ENCODE measurements at places on chromosomes 7 and 10.

- DNase-seq: no peak
These were observed 475 bp upstream of the NRBF2 start for GRCh38 chr10:63132651-63133055.

GRCh38 chr10:78744491-78745090 lies 324.2 kb upstream of the ZMIZ1 start:
- no peak for DNase-seq

DNA sequence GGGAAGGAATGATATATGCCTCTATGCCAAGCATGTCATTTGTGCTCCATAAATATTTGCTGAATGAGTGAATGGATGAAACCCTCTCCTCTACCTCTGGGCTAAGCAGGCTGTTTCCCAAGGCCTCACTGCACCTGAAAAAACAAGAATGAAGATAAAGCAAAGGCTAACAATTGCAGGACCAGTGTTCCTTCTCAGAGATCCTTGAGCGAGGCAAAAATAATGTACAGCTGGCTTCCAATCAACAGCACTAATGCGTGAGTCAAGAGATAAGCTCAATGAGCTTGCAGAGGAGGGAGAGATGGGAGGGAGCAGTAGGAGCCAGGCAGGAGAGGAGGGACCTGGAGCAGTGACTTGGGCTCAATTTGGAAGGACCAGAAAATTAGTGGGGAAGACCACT lies 144.5 kb upstream of the NFE2L3 start:
- DNase-seq: no peak

DNA sequence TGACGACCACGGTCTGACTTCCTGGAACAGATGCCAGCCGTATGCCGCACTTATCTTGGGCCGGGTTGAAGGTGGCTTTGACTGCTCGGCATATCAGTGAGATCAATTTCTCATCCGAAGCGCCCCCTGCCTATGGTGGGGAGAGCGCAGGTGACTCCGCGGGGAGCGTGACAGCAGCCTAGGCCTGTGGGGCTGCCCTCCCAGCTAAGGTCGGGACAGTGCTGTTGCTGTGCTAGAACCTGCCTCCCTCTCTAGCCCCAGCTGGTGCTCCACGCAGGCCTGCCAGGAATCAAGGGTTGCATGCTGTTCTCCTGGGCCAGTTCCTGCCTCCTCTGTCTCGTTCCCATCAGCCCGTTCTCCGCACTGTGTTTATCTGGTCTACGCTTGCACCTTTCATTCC lies 49.8 kb downstream of the PODXL start:
- DNase-seq: no peak

DNA sequence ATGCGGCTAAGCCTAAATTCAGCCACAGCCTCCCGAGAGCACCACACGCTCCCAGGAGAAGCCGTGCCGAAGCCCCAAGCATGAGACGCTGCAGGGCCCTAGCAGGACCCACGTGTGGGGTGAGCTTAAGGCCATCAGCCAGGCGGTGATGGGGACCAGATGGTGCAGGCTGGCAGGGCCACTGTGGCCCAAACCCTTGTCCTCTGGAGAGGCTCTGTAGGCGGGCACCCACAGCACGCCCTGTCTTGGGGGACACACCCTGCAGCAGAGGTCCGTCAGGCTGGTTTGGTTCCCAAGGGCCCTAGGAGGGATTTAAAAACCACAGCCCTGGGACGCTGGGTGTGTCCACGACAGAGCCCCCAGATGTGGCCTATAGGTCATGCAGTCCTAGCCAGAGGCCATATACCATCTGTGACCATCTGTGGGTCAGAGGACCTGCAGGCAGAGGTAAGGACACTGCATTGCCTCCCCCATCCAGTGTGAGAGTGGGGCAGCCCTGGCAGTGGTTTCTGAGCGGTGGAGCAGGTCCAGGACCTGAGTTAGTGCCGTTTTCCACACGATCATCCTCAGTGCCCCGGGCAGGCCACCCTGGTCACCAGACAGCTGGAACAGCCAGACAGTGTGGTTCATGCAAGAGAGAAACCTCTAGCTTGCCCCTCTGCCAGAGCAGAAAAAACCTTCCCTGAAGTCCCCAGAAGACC lies 39.6 kb upstream of the INPP5A start:
- DNase-seq: no peak

- DNase-seq: no peak
These were observed 75.3 kb downstream of the GAD2 start for GRCh38 chr10:26291721-26292480.

- DNase-seq: no peak
These were observed 14.0 kb downstream of the OR9A4 start for GRCh38 chr7:141930211-141930610.

GRCh38 chr7:34806831-34807230 lies 148.8 kb downstream of the NPSR1 start:
- DNase-seq: no peak

GRCh38 chr10:96606946-96607345 lies 20.1 kb upstream of the TM9SF3 start:
- DNase-seq: no peak

GRCh38 chr10:16274911-16275310 lies 161.9 kb upstream of the PTER start:
- DNase-seq: no peak

DNA sequence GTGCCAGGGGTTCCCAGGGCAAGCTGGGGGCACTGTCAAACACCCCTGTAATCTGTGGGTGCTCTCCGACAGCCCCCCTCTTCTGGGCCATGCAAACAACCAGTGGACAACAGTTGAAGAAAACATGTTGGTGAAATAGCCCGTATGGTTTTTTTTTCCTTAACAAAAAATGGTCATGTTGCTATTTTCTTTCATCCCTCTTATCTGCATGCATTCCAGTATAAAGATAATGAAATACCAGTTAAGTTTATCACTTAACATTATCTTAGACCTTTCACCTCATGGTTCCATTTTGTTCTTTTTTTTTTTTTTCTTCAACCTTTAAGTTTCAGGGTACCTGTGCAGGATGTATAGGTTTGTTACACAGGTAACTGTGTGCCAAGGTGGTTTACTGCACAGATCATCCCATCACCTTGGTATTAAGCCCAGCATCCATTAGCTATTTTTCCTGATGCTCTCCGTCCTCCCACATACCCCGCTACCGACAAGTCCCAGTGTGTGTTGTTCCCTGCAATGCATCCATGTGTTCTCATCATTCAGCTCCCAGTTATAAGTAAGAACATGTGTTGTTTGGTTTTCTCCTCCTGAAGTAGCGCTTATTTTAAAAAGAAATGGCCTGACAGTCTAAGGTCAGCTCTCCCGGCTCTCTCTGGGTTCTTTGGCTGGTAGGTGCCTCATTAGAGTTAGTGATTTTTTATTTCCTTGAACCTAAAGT lies 110.1 kb downstream of the NRP1 start:
- DNase-seq: no peak

DNA sequence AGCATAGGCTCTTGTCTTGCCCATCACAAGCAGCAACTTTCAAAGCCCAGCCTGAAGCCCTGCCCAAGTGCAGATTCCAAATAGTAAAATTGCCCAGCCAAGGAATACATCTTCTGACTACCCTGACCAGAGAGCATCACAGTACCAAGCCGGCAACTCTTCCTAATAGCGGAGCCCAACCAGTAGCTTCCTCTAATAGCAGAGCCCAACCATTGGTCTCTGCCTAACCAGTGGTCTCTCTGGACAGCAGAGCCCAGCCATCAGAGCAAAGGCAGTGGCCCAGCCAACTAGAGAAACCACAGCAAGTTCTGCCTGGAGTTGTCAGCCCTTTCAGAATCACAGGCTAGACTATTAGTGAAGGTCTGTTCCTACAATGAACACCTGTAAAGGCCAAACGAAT lies 285.6 kb downstream of the HGF start:
- no peak for DNase-seq

DNA sequence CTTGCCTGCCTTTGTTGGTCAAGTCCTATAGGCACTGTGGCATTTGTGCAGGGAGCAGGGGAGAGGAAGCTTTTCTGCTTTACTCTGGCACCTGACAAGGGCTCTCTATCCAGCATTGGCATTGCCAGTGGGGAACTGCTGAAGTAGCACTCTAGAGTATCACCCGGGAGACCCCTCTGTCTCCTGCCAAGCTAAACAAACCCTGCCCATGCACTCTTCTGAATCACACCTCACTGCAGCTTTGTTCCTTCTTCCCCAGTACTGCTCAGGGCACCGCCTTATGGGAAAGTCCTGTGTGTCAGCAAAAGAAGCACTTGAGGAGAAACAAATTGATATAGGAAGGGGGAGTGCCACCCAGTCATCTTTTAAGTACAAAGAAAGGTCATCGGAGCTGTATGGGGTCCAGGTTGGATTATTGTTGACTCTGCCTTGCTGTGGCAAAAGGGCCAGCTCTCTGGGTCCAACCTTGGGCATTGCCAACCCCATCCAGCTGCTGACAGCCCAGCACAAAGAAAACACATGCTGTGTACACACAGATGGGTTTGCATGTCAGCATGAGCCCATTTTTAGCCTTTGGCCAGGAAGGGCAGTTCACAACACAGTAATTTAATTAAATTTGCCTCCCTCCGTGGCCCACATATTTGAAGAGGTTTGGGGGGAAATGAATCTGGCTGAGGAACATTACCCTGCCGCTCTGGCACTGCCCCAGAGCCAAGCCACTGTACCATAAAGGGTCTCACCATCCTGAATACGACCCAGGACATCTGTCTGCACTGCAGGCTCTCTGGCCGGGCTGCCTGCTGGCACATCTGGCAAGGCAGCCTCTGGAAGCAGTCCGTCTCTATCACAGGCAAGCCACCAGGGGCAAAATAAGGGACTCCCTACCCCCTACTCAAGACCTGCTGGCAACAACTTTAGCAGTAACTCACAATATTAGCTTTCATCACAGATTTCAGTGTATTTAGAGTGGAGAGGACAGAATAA lies 13.1 kb downstream of the LRRC4 start:
- no peak for DNase-seq

GRCh38 chr7:1331561-1332467 lies 99.1 kb downstream of the UNCX start:
- no peak for DNase-seq

GRCh38 chr10:70874061-70874460 lies 14.3 kb downstream of the PCBD1 start:
- no peak for DNase-seq

- DNase-seq: no peak
These were observed 75.4 kb upstream of the PDGFA start for GRCh38 chr7:594920-595620.

- DNase-seq: no peak
These were observed 603.6 kb downstream of the CNTNAP2 start for GRCh38 chr7:146720195-146720594.

GRCh38 chr10:73875139-73875475 lies 752 bp upstream of the CAMK2G start:
- DNase-seq: peak; percentile 84

DNA sequence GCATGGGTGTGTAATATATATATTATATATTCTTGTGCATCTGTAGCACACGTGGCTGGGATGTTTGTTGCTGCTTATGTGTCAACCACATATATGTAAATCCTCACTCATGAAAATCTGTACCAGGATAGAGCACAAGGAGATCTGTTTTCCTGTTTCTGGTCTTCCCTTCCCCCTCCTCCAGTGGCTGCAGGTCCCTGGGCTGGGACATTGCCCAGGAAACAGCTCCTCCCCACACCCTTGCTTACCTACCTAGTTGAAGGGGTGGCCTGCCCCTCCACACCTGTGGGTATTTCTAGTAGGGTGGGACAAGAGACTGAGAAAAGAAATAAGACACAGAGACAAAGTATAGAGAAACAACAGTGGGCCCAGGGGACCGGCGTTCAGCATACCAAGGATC lies 2.2 kb downstream of the SFXN3 start:
- no peak for DNase-seq

DNA sequence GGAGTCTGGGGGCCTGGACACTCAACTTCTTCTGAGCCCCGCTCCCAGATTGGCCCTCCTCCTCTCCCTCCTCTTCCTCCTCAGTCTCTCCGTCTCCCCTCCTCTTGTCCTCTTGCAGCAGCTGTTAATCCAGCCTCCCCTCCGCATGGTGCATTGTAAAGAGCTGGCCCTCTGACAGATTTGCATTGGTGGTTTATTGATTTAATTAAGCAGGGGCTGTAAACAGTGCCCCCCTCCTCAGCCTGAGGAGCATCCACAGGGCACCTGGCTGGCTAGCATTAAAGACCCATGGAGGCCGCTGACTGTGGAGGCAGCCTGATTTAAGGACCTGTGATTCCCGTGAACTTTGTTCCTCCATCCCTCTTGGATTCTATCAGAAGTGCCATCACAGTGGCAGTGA lies 28.9 kb upstream of the PCBD1 start:
- DNase-seq: no peak

DNA sequence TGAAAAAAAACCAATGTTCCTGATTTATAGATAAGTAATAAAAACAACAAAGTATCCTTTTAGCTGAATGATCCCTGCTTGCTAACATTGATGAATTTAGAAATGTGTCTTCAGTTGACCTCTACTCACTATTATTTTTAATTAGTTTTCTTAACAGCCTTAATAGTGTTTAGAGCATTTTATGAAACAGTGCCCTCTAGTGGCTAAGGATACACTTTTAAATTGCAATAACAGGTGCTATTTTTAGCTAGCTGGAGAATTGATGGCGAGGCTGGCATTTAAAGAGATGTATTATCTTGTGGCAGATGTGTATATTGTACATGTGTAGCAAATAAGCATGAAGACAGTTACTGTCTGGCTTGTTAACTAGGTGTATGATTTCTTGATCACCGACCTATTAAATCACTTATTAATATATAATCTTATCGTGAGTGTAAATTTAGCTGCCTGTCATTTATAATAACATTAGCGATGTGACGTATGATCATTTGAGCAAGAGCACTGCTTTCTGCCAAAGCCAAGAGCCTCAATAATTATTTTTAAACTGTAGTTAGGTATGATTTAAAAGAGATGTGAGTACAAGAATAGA lies 451.9 kb downstream of the DPP6 start:
- DNase-seq: peak; percentile 4

GRCh38 chr7:126750207-126750911 lies 502.4 kb downstream of the GRM8 start:
- no peak for DNase-seq

GRCh38 chr7:102320181-102320580 lies 33.5 kb downstream of the SH2B2 start:
- DNase-seq: no peak

- no peak for DNase-seq
These were observed 570 bp downstream of the BMS1 start for GRCh38 chr10:42783181-42783549.

DNA sequence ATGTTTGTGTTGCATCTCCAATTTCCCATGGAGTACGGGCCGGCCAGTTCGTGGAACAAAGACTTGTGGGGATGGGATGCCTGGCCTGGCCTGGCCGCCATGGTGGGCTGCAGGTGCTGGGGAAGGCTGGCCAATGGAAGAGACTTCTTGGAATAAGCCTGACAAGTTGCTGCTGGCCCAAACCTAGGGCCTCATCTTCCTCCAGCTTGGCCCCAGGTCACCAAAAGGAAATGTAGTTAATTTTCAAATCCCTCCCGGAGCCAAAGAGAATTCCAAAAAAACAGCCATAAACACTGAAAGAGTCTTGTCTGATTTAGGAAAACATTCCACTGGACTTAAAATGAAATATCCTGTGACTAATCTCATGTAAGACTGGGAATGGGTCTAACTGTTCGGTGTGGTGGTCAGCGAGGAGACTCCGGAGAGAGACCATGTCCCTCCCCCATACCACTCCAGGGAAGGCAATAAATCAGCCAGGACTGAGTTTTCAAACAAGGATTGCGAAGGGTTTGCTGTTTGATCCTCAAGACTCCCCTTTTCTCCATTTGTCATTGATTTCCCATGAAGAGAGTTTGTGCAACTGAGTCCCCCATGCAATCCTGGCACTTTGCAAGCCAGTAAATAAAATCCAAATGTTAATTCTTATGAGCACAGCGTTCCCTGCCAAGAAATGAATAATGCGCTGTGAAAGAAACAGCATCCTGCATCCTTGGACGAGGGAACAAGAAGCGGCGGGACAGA lies 128.7 kb upstream of the HABP2 start:
- DNase-seq: no peak
